ENCODE measurements at places on chromosomes 11 and 22.

DNA sequence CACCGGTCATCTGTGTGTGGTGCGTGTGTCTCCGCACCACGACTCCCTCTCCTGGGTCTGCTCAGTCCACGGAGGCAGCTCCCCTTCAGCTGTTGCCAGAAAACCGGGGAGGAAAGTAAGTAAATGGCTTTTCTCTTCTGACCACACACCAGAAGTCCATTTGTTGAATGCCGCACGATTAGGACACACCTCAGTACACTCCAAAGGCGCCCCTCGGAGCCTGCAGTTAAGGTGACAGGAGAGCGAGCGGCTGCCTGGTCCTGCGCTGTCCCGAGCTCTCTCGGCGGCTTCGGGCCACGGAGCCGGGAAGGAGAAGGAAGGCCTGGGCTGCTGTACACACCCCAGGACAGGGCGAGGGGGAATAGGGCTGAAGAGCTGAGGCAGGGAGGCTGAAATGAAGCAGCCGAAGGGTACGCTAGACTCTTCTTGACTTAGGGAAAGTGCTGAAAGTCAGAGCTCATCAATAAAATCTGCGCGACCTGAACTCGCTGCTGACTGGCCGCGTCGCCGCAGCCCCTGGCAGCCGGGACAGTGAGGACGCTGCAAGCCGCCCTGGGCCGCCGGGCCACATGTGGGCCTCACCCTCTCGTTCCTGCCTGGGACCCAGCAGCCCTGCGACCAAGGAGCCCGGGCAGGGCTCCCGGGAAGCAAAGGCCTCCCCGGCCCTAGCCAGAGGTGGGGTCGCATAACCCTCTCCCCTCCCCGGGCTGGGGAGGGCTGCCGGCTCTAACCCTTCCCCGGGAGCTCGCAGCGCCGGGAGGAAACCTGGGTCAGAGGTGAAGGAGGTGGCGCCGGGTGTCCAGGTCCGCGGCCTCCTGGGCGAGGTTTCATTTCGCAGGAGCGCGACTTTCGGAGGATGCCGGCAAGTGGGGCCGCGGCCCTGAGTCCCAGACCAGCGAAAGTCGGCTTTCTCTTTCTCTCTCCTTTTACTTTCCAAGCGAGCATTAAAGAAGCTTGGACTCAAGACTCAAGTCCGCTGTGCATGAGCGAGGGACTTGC lies 1.6 kb upstream of the PAX6 start:
- no peak for DNase-seq

DNA sequence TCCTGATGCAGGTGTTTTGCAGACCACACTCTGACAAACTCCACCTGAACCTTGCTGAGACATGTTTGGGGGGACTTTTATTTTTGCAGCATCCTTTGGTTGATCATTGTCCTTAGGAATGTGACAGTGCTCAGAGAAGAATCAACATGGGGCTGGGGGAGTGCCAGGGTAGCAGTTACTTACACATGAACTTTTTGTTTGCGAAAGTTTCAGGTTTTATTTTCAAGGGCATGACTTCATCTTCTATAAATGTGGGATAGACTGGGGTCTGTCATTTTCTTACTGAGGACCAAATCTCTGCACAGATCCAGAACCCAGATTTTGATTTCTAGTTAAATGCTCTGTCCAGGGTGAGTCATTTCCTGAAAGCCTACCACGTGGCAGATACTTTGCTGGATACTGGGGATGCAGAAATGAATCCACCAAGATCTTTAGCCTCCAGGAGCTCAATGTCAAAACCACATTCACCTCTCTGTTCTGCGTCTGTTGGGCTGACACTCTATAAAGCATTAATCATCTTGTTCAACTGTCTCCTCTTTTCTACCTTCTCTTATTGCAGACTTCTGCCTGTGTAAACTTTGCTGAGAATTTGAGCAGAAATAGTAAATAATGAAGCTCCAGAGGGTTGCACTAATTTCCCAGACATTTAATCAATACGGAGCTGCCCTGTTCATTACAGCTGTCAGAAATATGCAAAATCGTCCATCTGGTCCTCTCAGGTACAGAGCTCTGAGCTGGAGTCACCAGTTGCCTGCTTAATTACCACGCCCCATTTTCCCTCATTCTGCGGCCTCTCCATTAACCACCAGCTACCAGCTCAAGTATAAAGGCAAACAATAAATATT lies 387.9 kb downstream of the MIAT start:
- DNase-seq: no peak

GRCh38 chr11:117023178-117023577 lies 75.0 kb downstream of the SIK3 start:
- no peak for DNase-seq

DNA sequence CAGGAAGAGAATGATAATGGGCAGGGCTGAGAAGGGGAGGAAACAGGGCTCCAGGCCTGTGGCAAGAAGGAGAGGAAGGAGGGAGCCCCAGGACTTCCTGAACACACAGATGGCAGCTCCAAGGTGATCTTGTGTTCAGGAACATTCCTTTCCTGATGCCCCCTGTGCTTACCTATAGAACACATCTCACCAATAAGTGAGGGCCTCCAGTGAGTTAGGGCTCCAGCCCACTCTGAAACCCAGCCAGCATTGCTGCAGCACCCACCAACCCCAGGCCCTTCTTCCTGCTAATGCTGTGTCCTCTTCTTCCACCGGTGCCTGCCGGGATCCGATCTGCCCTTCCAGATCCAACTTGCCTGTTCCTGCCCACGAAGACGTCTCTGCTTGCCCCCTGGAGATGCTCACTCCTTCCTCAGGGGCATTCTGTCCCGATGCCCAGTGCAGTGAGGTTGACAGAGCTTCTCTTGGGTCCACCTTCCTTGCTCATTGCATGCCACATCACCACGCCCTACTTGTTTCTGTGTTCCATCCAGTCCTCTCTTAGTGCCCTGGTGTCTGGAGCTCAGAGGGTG lies 17.4 kb downstream of the ANKK1 start:
- DNase-seq: no peak

DNA sequence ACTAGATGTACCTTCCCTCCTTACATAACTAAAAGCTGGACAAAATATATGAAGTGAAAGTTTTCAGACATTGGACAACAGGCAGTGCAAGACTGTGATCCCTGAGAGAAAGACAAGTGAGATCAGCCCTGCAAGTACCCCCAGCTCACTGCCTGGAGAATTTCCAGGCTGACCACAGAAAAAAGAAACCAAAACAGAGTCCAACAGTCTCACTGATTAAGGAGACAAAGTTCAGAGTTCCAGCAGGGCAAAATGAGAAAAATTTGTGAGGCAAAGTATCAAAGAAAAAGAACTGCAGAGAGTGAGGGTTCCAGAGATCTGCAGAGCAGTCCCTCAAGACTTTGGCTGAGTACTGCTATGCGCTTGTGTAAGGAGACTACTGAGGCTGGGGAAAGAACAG lies 47.3 kb upstream of the TMEM45B start:
- no peak for DNase-seq

- no peak for DNase-seq
Measured at GRCh38 chr22:38501797-38502672, 4.1 kb downstream of the DDX17 start.

DNA sequence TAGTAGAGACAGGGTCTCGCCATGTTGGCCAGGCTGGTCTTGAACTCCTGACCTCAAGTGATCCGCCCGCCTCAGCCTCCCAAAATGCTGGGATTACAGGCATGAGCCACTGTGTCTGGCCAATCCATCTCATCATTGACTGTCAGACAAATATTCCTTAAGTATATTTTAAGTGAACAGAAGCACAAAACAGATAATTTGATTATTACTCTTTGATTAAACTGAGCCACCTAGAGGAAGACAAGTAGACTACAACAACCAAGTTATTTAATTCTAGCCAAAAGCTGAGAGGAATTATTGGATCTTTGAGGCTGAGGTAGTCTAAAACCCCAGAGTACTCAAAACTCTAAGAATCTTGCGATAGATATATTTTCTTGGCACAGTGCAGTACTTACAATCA lies 1.2 kb downstream of the ACRV1 start:
- DNase-seq: no peak

- DNase-seq: no peak
Measured at GRCh38 chr11:79262221-79262620, 178.6 kb downstream of the TENM4 start.

DNA sequence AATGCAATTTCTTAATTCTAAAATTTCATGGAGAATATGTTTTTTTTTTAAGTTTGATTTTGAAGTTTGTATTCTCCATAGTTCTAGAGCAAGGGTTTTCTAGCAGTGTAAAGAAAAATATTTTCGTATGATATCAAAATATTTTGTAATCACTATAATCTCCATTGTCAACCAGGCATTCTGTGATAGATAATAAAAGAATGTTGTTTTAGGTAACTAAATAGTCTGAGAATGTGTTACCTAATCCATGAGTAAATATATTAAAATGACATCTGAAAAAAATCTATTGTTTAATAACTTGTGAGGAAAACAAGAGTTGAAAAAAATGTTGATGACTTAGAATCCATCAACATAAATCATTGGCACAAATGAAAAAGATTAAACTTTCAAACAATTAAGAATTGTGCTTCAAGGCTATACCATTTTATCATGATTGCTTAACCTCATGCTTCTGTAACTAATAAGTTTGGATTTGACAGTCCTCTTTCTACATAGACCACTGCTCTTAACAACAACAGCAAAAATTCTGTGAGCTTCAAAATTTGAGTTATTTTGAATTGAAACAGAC lies 2211.8 kb downstream of the LRRC4C start:
- no peak for DNase-seq

DNA sequence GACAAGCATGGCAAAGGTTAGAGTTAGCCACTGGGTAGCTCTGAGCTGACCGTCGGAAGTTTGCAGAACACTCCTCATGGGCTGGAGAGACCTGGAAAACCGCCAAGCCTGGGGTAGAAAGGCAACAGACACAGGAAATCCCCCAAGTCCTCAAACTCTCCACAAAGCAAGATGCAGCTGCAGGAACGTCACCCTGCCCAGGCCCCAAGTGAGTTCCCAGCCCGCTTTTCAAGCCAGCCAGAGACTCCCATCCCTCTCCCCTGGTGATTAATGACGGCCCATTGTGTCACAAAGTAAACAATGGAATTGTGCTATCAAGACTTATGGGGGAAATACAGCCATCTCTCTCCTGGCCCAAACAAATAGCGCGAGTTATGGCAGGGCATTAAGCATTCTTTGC lies 633.0 kb downstream of the TBC1D22A start:
- DNase-seq: no peak

GRCh38 chr22:48320683-48321451 lies 1506.8 kb downstream of the BRD1 start:
- no peak for DNase-seq

DNA sequence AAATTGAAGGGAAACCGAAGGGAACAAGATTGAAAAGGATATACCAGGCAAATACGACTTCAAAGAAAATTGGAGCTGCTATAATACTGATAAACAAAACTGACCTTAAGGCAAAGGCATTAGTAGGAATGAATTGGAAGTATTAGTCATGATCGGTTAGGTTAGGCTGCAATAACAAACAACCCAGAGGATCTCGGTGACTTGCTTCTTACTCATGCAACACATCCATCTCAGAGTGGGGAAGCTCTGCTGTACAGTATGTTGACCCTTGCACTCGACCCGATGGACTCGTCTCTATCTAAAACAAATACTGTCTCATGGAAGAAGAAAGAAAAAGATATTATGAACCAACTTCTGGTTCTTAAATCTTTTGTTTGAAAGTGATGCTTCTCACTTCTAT lies 42.3 kb downstream of the SPATA19 start:
- no peak for DNase-seq

- peak; percentile 43 for DNase-seq
Measured at GRCh38 chr22:50531962-50532674, 2.3 kb upstream of the TYMP start.

- no peak for DNase-seq
Measured at GRCh38 chr22:35464399-35464798, 64.5 kb downstream of the MCM5 start.

- peak; percentile 51 for DNase-seq
Measured at GRCh38 chr11:96055706-96056387, 131.9 kb upstream of the MTMR2 start.

DNA sequence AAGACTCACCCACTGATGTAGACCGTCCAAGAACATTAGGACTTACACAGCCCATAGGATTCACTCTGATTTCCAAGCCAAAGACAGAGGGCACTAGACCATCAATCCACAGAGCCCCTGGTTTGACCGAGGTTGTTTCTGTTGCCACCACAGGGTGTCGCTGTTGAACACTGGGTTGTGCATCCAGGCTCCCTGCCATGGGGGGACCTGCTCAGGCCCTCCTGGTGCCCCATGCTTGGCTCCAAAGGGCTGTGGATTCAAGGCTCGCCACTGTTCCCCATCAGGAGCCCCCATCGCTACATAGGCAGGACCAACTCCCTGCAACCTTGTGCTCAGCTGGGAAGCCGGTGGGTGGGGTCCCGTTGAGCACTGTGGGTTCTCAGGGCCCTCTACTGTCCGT lies 128.0 kb upstream of the ANO1 start:
- peak; percentile 61 for DNase-seq

- DNase-seq: no peak
Measured at GRCh38 chr22:44584256-44584902, 86.3 kb upstream of the RTL6 start.

- DNase-seq: no peak
Measured at GRCh38 chr11:84390441-84391078, 1104.4 kb upstream of the CCDC90B start.
